ENCODE measurements at places on chromosomes 4 and X.
A peak's percentile ranks its signal among the peaks of the same experiment; 100 is the strongest.

DNA sequence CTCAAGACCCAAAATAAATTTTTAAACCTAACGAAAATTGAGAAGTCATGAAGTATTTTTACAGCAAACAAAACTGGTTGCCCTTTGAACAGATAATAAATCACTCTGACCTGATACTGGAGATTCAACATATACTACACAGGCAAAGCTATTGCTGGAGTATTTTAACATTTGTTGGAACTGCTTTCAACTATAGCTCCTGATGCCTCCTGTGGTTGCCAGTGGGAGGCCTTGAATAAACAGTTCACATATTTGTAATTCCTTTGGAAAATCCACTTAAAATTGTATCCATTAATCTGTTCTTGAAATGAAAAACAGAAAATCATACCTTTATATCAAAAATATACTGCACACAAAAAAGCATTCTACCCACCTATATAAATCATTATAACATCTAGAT, 605.1 kb downstream of the KCTD8 start:
- DNase-seq, result no peak

DNA sequence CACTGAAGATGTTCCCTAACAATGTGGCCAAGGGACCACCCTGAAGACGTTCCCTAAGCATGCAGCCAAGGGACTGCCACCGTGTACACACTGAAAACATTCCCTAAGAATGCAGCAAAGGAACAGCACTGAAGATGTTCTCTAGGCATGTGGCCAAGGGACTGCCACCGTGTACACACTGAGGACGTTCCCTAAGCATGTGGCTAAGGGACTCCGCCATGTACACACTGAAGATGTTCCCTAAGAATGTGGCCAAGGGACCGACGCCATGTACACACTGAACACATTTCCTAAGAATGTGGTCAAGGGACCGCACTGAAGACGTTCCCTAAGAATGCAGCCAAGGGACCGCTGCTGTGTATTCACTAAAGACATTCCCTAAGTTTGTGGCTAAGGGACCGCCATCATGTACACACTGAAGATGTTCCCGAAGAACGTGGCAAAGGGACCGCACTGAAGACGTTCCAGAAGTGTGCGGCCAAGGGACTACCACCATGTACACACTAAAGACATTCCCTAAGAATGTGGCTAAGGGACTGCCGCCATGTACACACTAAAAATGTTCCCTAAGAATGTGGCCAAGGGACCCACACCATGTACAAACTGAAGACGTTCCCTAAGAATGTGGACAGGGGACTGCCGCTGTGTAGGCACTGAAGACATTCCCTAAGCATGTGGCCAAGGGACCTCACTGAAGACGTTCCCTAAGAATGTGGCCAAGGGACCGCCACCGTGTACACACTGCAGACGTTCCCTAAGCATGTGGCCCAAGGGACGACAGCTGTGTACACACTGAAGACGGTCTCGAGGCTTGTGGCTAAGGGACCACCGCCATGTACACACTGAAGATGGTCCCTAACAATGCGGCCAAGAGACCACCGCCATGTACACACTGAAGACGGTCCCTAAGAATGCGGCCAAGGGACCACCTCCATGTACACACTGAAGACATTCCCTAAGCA, 54.8 kb downstream of the DHRSX start:
- DNase-seq, result no peak

DNA sequence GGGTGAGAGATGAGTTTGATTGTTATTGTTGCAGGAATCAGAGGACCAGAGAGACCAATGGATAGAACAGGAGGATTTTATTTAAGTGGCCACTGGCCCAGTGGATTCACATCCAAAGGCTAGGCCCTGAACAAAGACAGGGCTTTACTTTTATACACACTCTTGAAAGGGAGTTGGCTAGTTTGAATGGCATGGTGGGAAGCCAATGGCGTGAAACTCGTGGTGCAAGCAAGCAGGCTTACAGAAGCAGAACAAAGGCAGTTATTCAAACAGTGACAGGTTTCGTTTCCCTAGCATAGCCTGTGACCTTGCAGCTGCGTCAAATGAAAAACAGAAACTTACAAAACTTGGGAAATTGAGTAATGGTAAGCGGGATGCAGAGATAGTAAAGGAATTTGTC, 110.2 kb upstream of the PRDX4 start:
- no peak for DNase-seq

DNA sequence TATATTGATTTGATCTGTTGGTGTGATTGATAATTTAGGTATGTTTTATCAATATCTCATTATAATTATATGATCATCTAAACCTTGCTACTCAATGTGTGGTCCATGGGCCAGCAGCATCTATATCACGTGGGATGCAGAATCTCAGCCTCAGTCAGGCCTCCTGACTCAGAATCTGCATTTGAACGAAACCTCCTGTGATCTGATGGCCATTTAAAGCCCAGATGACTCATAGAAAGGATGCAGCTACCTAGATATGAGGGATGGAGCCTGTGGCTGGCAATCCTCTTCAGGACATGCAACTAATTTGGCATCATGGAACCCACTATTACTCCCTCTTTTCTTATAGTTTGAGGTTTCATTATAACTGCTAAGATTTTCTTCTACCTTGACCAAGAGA, 11.3 kb upstream of the CHRNA9 start:
- DNase-seq, result no peak

DNA sequence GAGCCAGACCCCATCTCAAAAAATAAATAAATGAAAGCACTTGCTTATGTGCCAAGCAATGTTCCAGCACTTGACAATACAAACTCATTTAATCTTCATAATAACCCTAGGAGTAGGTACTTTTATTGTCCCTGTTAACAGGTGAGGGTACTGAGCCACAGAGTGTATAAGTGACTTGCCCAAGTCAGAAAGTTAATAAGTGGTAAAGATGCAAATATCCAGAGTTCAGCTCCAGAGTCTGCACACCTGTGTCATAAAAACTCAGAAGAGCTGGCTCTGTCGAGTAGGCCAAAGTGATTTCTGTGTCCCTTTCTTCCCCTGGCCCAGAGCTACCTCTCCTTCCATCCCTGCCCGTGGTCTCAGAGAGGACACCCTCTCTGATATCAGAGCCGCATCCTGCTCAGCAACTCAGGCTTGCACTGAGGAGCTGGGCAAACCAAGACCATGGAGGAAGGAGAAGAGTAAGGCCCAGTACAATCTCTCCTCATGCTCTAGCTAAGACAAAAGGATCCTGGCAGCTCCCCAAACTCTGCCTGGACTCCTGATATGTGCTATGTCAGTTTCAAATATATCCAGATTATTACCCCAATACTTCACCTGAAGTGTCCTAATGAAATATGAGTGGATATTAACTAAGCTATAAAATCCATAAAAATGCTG, 136.3 kb downstream of the HS6ST2 start:
- DNase-seq, result no peak

DNA sequence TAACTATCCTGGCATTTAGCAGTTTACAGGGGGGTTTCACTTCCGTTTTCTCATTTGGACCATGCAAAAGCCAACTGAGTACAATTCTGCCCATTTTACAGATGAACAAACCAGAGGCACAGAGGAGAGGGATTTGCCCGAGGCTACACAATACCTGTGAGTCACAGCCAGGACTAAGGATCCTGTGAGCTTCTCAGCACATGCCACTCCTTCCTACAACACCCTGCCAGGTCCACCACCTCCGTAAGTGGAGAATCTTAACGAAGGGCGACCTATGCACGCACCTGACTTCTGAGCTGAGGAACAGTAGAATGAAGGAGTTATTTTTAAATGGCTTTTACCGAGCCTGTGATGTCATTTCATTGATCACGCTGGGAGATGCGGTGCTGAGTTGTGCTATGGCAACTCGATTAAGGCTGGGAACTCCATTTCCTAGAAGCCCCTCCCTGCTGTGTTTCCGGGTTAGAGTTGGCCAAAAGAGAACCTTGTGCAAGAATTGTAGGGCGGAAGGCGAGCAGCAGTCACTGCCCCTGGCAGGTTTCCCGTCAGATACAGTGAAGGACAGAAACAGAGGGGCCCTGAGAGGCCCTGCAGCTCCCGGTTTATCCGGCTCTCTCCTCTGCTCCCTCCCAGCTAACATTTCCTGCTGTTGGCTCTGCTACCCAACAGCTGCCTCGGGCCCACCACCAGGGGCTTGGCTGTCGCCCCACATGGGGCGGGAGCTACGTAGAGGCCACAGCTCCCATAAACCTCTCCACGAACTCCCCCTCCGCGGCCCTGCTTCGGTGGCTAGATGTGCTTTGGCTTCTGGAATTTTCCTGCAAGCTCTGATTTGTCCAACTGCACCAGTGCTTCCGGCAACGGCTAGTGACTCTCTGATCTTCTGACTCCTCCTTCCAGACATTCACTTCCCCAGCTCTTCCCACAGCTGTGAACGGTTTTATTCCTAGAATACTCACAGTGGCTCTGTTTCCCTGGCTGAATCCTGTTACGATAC, 75.1 kb upstream of the USP9X start:
- peak; percentile 75 for DNase-seq

- DNase-seq, result no peak
Observed at GRCh38 chr4:151691639-151692442, 69.0 kb downstream of the GATB start.

GRCh38 chr4:112564706-112565270, 48.8 kb upstream of the NEUROG2 start:
- no peak for DNase-seq

DNA sequence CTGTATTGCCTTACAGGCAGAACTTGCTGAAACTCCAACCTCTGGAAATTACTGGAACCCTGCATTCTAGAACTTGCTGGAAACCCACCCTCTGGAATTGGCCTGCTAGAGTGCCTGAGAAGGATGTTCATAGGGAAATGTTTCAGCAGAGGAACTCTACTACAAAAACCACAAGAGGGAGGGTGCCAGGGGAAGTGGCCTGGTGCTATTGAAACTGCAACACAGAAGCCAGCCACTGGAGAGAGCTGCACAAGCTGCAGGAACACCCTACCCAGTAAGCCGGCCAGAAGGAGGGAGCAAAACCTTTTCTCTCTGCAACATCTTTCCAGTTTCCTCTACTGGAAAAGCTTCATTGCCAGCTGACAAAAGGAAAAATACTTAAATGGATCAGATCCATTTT, 2.5 kb upstream of the BRWD3 start:
- peak; percentile 40 for DNase-seq

GRCh38 chr4:57274082-57274481, 163.9 kb upstream of the IGFBP7 start:
- no peak for DNase-seq

DNA sequence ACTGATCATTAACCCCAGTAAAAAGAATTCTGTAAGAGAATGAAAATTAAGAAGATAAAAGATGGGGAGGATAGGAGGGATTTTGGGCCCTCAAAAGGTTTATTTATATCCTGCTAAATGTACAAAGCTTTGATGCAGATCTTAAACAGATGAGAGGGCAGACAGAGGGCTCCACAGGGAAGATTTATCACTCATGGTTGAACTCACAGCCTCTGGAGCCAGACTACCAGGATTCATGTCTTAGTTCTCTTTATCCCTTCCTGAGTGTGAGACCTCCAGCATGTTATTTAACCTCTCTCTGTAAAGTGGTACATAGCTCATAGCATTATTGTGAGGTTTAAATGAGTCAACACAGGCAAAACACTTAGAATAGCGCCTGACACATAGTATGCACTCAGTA, 74.4 kb downstream of the SOWAHB start:
- no peak for DNase-seq

DNA sequence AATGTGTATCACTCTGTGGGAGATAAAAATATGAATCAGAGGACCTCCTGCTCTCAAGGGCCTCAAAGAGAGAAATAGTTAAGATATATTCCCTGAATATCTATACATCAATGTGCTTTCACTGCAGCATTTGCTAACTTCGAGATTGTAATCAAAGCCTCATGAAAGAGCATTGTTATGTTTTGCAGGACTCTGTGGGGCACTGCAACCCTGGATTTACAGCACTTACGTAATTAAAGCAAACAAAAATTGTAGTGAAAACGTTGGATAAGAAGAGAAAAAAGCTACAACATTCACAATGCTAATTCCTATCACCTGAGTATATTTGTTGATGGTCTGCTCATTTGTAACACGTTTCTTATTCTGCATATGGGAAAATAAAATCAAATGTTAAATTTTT, 48.0 kb downstream of the ETNPPL start:
- no peak for DNase-seq

DNA sequence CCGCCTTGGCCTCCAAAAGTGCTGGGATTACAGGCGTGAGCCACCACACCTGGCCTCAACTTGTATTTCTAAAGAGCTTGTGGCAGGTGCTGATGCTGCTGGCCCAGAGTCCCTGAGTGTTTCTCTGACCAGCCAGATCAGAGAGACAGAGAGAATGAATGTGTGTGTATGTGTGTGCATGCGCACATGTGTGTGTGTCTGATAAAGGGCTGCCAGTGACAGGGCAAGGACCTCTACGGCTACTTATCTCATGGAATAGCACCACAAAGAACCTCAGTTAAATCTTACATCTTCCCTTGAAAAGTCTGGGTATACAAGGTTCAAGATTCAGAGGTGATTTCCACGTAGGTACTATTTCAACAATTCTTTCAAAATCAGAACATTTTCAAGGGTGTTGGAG, 86.0 kb downstream of the SCD5 start:
- DNase-seq, result no peak

GRCh38 chrX:46637938-46638337, 64.4 kb downstream of the CHST7 start:
- no peak for DNase-seq

DNA sequence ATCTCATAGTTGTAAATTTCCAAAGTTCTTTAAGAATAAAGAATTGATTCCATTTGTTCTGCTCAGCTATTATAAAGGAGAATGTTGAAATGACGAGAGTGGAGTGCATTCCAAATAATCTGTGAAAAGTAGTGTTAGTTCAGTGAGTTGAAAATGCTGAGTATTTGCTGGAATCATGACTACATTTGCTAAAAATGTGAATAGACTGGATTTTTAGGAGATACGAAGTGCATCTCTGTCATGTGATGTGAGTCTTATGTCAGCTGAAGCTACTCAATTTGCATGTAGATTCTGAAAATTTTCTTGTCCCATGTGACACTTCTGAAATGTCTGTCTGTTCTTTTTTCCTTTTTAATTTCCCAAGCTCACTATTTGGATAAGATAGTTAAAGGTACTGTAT, 206.0 kb downstream of the DCTD start:
- DNase-seq, result peak; percentile 63

- DNase-seq, result no peak
Observed at GRCh38 chrX:134418317-134419113, 41.5 kb upstream of the HPRT1 start.

DNA sequence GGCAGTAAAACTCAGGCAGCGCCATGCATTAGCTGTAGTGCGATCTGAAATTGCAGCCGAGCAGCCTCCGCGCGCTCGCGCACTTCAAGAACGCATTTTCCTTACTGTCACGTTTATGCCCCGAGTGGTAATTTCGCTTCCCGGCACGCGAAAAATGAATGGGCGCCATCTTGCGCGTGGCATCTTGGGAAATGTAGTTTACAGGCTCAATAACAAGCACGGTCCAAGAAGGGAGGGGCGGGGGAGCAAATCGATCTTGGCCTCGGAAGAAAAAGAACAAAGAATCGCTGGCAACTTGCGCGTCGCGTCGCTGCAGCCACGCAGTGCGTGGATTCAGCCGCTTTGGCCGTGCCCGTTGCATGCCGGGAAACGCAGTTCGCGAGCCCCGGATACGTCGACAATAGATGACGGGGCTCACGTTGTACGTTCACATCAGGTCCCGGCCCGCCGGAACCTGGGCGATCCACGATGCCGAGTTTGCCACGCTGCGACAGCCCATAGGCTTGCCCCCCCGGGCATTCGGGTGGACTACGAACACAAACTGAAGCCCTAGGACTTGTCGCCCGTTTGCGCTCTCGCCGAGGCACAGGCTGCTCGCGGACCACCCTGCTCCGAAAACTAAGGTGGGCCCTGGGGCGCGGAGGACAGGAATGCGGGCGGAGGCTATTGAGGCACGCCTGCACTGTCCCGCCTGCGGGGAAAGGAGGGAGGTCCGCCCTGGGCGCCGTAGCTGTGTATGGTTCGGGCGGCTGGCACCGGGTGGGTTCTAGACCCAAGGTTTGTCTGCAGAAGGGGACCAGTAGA, at the start of gene FTSJ1:
Gene FTSJ1, plus strand, starts transcription at position 426 of the 804 bp plus-strand sequence. CDS start 1,849 bp downstream, outside the sequence.
- DNase-seq, result peak; percentile 89

All from GM03348 (cell line).